Placental epithelial cell (primary cell): ENCODE measurements at places on chromosomes 6 and 20. TPM values are rescaled to one million over a fixed set of nuclear protein-coding genes. Genes with fewer than 3 reads are reported as not detected.

The PPIL1 gene
- 15.3 and 33.9 TPM in 2 replicates for total RNA-seq

The ELOVL2 gene
- not detected in 2 replicates for total RNA-seq

The CST7 gene
- not detected in 2 replicates for total RNA-seq

The COL19A1 gene
- under 0.01 and 0.11 TPM in 2 replicates for total RNA-seq

The C2 gene
- total RNA-seq = 0.22 and 1.6 TPM in 2 replicates

The F13A1 gene
- total RNA-seq = not detected in 2 replicates

The RSPO4 gene
- total RNA-seq = not detected in 2 replicates

The KCNQ2 gene
- total RNA-seq = not detected in 2 replicates

The FILIP1 gene
- total RNA-seq = under 0.01 TPM in 2 replicates

The MCUR1 gene
- total RNA-seq = 12.1 and 16.1 TPM in 2 replicates

The CCM2L gene
- not detected in 2 replicates for total RNA-seq

The SLC4A11 gene
- total RNA-seq = 1.6 and 2.2 TPM in 2 replicates

The FAM83C gene
- under 0.01 and 0.33 TPM in 2 replicates for total RNA-seq

The PACSIN1 gene
- total RNA-seq = not detected in 2 replicates

The FAXC gene
- 3.6 and 6.3 TPM in 2 replicates for total RNA-seq
